NB4 (cell line): ENCODE measurements at places on chromosomes 6 and 20.
A peak's percentile ranks its signal among the peaks of the same experiment; 100 is the strongest.

- peak; percentile 38 for DNase-seq
Observed at GRCh38 chr6:127539272-127539671, 20.1 kb upstream of the MTCL3 start.

DNA sequence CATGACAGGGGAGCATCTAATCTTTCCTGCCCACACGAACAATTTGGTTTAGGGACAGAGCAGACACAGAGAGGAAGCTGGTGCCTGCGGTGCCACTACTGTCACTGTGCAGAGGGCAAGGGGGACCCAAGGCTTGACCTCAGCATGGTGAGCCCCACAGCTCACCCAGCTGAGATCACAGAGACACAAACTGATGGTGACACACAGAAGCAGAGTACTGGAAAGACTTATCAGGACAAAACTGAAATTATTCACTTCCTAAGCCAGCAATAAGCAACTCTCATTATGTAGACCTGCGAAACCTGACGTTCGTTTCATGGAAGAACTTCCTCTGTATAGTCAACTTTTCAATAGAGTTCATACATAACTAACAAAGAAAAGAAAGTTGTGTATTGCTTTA, 86.1 kb downstream of the HUS1B start:
- no peak for DNase-seq

DNA sequence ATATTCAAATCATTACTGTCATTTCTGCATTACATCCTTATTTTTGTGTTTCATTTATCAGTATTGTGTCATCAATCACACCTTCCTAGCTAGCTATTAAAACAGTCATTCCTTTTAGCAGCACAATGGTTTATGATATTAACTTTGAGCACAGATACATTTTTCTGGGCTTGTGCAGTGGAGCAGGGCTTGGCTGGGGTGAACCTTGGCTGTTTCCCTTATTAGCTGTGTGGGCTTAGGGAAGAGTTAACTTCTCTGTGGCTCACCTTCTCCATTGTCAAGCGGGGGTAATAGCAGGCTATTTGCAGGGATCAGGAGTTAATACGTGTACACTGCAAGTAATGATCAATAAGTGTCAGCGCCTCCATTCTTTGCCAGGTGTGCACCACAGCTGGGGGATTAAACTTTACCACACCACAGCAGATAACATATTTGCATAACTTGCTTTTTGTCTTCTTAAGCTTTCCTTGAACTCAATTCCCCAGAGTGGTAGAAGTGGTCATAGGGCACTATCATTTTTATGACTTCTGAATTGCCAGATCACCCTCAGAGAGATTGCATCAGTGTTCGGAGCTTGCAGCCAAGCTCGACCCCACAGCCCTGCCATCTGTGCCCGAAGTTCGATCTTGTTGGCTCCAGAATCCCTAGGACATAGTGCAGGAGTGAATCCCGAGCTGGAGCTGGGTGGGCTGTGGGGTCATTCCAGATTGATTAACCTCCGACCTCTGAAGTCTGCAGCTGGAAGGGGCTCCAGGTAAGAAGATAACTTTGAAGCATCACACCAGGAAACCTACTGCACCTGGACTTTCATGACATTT, 1.5 kb upstream of the PYGB start:
- peak; percentile 62 for DNase-seq

GRCh38 chr20:17023036-17023435, 203.8 kb upstream of the PCSK2 start:
- no peak for DNase-seq

DNA sequence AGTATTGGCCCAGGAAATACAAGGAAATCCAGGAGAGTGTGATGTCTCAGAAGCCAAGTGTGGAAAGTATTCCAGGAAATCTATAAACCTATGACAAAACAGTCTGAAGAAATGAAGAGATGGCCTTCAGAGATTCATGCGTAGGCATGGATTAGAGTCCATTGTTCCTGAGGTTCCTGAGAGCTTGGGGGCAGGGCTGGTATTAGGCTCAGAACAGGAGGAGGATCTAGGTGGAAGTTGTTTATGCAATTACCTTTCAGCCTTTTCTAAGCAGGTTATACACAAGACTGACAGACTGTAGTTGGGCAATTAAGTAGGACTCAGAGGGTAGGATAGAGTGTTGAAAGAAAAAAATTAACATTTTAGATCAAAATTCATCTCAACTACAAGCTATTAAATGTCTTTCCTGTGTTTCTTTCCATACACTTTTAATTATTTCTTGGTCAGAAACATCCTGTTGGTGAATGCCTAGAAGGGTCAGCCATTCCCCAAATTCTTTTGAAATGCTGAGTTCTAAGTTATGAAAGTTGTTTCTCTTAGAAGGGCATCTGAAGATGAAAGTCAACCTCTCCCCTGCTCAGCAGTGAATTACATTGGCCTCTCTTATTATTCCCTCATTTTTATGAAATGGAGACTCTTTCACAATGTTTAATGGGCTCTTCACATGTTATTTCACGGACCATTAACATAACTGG, 201.2 kb upstream of the MYLIP start:
- DNase-seq = no peak

GRCh38 chr6:138063726-138064125, 43.5 kb downstream of the PERP start:
- no peak for DNase-seq

GRCh38 chr6:167963589-167964057, 33.8 kb upstream of the KIF25 start:
- no peak for DNase-seq

- DNase-seq = peak; percentile 29
Observed at GRCh38 chr6:161137839-161138542, 135.9 kb downstream of the AGPAT4 start.

DNA sequence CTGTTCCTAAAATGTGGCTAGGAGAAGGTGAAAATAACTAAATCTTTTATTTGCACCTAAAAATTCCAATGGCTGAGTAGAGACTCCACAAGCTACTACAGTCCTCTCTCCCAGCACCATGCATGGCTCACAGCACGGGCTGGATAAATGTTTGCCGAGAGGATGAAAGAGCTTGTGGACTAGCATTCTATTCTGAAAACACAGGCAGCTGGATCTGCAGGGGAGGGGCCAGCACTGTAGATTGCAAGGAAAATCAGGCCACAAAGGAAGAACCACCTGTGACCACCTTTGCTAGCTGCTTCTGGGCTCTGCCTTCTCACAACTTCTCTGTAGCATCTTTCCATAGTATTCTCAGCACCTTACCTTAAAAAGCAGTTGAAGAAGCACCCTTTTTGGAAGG, 46.6 kb downstream of the CLIC5 start:
- no peak for DNase-seq

DNA sequence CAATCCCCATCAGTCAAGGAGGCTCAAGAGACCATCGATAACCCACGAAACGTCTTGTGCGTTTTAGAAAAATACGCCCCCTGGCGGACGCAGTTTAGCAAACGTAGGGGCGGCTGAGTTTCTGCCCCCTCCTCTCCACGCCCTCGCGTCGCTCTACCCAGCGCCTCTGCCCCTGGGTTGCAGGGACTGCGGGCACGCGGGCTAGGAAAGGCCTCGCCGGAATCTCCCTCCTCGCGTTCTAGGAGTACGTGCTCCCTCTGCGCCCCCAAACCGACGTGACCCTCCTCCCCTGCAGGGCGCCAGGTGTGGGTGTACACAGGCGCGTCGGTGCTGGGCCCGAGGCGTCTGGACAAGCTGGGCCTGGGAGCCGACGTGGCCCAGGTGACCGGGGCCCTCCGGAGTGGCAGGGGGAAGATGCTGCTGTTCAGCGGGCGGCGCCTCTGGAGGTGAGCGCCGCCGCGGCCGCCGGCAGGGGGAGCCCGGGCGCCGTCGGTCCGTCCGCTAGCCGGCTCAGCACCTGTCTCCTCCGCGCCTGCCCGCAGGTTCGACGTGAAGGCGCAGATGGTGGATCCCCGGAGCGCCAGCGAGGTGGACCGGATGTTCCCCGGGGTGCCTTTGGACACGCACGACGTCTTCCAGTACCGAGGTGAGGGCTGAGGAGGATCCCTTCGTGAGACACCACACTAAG, 5.3 kb downstream of the MMP9 start:
- DNase-seq = peak; percentile 62

- no peak for DNase-seq
Observed at GRCh38 chr6:24545691-24546090, 50.9 kb downstream of the ALDH5A1 start.

DNA sequence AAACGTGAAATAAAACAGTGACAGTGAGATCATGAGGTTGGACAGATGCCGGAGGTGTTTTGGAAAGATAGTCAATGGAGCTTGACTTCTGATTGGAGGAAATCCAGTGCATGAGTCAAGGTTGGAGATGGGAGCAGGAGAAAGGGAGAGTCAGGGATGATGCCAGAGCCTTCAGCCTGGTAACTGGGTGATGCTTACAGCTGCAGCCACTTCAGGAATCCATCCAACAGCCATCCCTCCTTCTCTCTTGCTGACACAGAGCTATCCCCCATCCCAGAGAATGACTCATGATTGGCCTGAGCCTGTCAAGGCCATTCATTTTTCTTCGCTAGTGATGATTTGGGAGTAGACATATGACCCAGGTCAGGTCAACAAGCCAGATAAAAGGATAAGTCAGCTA, 112.8 kb downstream of the SAMD5 start:
- no peak for DNase-seq

- DNase-seq = no peak
Observed at GRCh38 chr20:46192376-46192944, 74.3 kb downstream of the CD40 start.

GRCh38 chr20:1124421-1124820, 6.0 kb downstream of the PSMF1 start:
- no peak for DNase-seq
